IMR-90 (cell line): ENCODE measurements at places on chromosomes 16 and 17.

GRCh38 chr16:53429221-53429943 is 4.9 kb upstream of the RBL2 start:
- DNase-seq, result peak; percentile 79

GRCh38 chr16:79972053-79972704 is 371.6 kb upstream of the MAF start:
- DNase-seq, result no peak

DNA sequence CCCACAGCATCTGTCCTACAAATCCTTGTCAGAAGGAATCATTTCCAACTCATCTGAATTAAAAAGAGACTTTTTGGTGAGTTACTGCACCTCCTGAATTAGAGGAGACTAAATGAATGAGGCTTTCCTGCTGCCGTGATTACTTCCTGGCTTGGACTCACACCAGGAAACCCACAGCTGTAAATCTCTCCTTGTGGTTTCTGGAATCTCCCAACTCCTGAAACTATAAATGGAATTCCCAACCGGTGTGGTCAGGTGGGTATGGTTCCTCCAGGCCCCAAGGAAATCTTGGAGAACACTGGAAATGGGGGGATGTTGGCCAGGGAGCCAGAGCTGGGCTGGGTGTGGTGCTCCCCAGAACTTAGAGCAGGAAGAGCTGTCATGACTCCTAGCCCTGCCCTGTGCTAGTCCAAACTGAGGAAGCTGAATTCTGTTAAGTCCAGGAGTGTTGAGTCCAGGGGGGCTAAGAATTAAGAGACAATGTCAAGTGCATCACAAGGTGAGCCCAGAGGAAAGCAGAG is 216.4 kb downstream of the GSG1L start:
- DNase-seq, result no peak

DNA sequence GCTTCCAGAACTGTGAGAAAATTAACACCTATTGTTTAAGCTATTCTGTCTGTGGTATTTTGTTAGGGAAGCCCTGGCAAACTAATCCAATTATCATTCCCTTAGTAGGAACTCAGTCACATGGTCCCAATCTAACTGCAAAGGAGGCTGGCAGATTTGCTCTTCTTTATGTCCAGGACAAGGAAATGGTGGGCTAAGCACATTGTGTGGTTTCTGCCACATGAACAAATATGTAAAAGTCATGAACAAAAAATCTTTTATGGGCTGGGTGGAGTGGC is 278.6 kb upstream of the RPL38 start:
- DNase-seq, result no peak

GRCh38 chr17:48456589-48456988 is 26.6 kb upstream of the SKAP1 start:
- DNase-seq, result no peak

DNA sequence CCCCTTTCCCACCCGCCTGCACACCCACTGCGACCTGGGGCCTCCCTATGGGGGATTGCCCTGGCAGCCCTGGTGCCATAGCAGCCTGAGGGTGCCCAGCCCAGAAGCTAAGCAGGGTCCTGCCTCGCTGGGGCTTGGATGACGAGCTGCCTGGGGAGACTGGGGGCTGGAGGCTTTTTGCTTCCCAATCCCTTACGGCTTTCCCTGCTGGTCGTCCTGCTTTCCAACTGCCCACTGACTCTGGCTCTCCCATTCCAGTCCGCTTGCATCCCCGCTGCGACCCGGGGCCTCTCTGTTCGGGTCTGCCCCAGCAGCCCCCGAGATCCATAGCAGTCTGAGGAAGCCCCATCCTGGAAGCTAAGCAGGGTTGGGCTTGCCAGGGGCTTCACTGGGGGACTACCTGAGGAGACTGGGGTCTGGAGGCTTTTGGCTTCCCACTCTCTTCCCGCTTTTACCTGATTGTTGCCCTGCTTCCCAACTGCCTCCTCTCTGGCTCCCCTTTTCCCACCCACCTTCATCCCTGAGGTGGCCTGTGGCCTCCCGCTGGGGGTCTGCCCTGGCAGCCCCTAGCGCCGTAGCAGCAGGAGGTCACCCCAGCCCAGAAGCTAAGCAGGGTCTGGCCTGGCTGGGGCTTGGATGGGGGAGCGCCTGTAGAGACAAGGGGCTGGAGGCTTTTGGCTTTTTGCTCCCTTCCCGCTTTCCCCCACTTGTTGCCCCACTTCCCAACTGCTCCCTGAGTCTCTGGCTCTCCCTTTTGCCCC is 2292.8 kb downstream of the TP53TG3F start:
- DNase-seq, result no peak
